ENCODE measurements at places on chromosomes 7 and 10.

DNA sequence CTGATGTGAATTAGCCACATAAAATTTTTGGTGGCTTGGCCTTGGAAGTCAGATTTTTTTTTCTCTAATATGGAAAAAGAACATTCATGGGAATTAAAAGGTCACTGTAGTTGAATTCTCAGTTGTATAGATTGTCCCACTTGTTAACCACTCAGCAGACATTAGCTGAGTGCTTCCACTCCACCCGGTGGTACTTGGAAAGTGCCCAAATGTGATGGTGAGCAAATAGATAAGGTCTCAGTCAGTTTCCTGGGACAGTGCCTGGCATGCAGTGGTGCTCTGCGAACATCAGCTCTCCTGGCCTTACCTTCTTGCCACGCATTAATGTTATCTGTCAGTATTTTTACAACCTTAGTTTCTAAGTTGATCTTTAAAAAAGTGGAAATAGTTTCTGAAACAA, 1.4 kb downstream of the ATP5F1C start:
- DNase-seq = no peak

DNA sequence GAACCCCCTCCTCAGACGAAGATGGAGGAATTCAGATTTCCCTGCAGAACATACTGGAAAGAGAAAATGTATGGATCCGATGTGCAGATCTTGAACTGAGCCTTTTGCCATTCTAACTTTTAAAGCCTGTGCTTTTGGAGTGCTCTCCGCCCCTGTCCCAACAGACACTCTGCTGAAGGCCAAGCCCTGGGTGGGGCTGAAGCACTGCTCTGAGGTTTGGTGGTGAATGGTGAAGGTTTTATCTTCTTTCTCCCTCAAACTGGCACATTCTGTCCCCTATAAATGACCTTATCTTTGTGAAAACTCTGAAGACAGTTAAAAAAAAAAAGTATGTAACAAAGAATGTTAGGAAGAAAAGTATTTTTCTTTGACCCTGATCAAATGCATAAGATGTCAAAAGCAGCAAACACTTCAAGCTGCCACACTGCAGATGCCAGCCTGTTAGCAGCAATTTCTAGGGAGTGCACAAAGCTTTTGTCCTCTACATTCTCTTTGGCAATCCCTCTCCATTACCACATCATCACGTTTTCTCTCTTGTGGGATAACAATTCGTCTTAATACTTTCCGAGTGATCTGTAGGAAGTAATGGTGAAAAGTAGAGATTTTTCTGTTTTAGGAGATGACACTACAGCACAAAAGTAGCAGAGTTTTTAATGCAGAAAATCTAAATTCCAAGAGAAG, 137.3 kb upstream of the CCDC6 start:
- DNase-seq = no peak

- DNase-seq = no peak
Observed at GRCh38 chr10:120174491-120174890, 282.0 kb downstream of the SEC23IP start.

DNA sequence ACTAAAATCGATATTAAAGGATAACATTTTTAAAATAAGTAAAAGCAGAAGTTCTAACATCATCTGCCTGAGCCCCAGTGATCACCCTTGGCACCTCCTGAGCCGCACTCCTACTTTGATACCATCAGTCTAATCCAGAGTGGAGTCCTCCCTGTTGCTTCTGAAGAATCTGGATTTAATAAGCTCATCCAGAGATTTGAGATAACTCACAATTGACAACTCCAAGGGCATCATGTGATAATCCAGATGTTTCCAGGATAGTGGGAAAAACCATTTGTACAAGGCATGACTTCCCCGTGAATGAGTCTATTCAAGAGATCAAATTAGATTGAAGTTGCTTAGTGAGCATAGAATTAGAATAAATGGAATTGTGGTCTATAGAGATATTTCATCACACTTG, 475.8 kb upstream of the C7orf33 start:
- no peak for DNase-seq

DNA sequence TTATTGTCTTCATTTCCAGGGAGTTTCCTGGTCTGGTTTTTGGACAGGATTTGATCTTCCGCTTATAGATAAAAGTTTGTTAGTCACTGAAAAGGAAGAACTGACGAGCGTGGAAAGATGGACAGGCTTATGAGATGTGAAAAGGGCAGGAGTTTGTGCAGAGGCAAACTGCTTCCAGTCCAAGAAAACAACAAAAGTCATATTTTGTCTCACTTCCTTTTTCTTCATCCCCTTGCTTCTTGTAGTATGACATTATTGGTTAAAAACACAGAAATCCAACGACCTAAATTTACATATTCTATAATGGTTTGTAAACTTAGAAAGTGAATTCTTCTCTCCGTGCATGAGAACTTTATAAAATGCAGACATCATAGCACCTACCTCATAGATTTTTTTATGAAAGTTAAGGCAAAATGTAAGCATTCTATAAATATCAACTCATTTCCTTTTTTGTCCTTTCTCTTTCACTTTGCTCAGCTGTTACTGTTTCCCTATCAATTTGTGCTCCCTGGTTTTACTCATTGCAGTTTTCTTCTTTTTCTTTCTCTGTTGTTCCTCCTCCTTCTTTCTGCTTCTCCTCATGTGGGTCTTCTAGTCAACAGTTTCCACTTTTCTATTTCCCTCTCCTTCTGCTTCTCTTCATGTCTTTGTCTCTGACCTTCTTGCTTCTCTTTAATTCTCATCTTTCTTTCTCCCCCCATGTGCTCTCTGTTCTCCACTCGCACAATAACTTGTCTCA, 370.2 kb downstream of the ARL4A start:
- DNase-seq = no peak

DNA sequence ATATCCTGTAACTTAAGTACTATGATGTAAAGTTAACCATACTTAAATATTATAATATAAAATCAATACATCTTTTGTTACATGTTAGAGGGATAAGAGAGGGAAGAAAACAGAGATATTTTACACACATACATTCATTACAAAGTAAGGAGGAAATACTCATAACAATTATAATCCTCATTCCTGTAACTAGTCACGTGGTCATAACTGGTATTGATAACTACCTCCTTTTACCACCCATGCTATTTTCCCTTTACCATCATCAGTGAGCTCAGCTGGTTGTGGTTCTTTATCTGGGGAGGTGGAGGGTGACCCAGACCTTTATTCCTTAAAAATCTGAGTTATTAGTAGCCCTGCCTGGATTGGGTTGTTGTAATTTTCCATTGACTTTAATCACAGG, 8.3 kb downstream of the GIMAP8 start:
- DNase-seq = no peak

DNA sequence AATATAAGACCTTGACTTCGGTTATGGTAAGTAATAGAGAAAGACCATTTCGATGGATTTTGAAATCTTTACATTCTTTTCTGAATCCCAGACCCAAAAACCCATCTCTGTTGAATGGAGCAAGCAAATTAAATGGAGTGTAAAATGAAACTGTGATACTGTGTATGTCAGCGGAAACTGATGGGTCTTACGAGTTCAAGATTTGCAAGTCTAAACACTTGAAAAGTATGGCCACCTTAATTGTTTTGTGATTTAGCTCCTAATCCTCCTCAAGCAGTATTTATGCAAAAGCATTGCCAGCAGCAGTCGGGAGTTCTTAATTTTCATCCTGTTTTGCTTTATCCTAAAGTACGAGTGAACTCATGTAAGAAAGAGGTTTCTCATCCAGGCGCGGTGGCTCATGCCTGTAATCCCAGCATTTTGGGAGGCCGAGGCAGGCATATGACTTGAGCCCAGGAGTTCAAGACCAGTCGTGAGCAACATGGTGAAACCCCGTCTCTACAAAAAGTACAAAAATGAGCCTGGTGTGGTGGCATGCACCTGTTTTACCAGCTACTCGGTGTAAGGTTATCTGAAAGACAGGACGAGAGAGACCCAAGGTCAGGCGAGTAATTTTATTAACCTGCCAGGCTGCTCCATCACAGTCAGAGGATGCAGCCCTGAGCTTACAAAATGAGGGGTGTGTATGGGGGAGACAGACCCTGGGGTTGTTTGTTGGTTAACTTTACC, 5.8 kb upstream of the DHTKD1 start:
- no peak for DNase-seq

DNA sequence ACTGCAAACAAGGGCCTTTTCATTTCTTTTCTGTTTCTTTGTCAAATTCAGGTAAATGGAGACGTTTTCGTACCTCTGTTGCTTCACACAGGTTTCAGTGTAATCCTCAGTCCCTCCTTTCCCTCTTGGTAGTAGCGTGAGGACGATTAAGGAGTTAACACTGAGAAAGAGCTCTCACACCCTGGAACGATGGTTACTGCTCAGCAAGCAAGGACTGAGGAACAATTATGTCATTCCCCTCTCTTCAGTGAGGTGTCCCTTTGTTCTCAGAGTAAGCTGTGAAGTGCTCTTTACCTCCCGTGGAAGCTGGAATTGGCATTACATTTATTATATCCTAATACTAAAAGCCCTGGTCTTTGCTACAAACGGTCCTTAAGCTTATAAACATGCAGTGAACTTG, 95.9 kb downstream of the FANK1 start:
- no peak for DNase-seq

DNA sequence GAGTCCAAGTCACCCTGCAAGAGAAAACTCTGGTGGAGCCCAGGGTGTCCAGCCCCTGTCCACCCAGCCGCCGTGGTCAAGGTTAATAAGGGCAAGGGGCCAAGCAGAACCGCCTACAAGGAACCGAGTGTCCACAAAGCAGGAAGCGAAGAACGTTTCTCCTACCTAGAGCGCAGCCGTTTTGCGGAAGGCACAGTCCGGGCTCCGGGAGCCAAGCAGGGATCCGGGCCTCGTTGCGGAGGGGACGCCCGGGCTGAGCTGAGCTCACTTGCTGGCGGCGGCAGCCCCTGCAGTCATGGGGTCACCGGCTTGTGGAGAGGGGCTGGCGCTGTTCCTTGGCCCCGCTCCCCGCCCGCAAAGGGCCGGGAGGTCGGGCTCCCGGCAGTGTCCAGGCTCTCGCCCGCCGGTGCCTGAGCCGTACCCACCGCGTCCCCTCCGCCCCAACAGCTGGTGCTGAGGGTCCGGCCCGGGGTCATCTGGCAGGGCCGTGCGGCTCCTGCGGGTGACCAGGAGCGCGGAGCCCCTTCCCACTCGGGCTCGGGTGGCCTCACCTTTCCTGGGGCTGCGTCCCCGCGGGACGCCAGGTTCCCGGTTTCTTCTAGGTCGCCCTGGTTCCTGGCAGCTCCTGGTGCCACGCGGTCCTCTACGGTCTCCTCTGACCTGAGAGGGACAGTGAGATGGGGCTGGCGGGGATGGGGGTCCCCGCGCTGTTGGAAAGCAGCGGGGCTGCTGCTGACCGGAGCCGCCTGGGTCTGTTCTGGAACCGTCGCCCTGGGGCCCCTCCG, 14.0 kb upstream of the ZNF273 start:
- DNase-seq = no peak

GRCh38 chr10:12984165-12984747, 17.3 kb downstream of the CCDC3 start:
- no peak for DNase-seq

- no peak for DNase-seq
Observed at GRCh38 chr10:58955615-58956014, 220.8 kb upstream of the PHYHIPL start.

GRCh38 chr7:134660242-134660785, 13.7 kb downstream of the BPGM start:
- no peak for DNase-seq

- DNase-seq = no peak
Observed at GRCh38 chr10:118101501-118101900, 54.8 kb upstream of the RAB11FIP2 start.

DNA sequence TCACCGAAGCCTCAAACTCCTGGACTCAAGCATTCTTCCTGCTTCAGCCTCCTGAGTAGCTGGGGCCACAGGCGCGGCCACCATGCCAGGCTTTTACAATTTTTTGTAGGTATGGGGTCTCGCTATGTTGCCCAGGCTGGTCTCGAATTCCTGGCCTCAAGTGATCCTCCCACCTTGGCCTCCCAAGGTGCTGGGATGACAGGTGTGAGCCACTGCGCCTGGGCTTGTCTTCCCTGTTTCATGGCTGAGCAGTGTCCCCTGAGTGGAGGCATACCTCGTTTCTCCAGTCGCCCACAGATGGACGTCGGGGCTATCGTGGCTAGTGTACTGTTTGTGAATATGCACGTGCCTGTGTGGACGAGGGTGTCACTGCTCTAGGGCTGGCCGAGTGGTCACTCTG, 11.3 kb downstream of the INPP5A start:
- DNase-seq = no peak

DNA sequence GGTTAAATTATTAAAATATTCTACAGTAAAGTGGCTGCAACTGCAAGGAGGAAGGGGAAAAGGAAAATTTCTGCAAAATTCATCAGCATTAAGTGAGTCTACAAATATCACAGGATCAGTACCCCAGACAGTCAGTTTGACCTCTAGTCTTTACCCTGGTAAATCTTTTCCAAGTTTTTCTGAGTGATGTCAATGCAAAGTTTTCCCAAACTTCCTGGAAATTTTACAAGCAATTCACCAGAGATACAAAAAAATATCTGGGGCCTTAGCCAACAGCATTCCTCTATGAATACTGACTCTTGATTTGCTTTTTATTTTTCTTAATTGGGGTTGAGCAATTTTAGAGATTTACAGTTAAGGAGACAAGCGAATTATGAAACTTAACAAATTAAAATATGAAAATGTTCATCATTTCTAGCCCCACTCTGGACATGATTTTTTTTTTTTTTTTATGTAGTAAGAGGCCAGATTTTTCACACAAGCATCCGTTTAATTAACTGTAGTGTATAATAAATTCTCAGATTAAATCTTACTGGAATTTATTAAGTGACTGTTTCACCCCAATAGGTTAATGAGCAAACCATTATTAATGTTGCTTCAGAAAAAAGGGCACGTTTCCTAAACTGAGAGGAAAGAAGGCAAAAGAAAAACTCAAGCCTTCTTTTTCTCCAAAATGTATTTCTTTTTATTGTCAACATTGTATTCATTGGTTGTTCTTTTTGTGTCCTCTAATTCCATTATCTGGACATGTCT, 539.5 kb upstream of the FZD8 start:
- DNase-seq = no peak

GRCh38 chr7:18387191-18387735, 108.3 kb upstream of the HDAC9 start:
- DNase-seq = no peak

DNA sequence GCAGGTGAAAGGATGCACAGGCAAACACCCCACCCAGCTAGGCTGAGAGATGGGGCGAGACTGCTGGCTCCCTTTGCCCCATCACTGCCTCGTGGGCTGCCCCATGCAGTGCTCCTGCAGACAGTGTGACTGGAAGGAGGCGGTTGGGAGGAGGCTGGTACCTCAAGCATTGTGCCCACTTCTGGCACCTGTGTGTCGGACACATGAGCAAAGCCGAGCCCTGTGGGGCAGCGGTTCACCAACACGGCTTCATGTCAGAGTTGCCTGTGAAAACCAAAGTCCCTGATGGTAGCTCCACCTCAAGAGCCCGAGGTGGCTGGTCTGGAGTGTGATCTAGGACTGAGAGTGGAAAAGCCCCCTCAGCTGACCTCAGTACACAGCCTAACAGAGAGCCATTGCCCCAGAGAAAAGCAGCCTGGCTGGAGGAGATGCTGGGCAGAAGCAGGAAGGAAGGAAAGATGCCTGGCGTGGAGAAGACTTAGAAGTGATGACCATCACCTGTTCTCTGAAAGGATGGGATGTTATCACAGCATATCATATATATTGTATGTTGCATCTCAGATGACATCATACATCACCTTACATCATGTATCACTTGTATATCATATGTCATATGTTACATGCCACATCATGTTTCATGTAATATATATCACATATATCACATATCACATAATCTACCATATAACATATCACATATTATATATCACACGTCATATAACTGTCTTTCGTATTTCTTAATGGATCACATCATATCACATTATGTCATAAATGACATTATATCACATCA, 75.6 kb downstream of the ADCY1 start:
- DNase-seq = no peak

- DNase-seq = no peak
Observed at GRCh38 chr10:107966826-107967225, 802.3 kb upstream of the SORCS1 start.

GRCh38 chr7:74199551-74200355, 10.1 kb upstream of the LAT2 start:
- no peak for DNase-seq
